ENCODE measurements at places on chromosomes 12 and 14.

GRCh38 chr12:90023207-90023900, 314.7 kb upstream of the ATP2B1 start:
- no peak overlapping the region for H3K27ac ChIP-seq
- no peak for DNase-seq

GRCh38 chr14:92633274-92633616, 115.2 kb downstream of the LGMN start:
- DNase-seq: no peak
- H3K4me1 ChIP-seq: peaks cover 2% of the 10 kb centered on the region
- H3K4me3 ChIP-seq: no peak overlapping the region

DNA sequence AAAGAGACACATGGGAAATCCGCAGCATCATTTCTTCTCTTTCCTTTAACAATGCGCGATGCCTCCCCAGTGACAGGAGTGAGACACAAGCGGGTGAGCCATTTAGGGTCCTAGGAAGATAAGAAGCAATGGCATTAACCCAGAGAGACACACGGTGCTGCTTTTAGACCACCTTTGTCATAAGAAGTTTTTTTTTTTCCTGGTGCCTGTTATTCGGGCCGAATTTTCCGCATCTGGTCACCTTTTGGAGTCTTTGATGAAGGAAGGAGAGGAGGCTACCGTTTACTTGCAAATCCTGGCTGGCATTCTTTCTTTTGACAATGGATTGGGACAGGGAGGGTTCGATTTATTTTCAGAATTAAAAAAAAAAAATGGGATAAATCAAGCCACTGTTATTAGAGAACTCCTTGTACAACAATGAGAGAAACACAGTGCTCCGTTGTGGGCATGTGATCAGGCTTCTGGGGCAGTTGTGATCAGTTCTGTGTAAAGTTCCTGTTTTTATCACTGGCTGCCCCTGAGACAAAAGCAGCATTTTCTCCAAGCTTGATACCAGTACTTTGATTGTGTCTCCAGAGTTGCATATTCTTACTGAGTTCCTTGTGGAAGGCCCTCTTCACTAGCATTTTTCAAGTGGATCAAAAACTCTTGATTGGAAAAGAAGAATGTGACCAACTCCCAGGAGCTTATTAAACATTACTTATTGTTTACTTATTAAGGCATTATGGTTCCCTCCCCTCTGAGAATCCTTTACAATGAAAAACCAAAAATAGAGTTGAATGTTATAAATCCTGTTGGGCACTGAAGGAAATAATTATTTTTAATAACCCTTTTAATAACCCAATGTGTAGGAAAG, 1.1 kb downstream of the DIP2B start:
- no peaks in the 10 kb centered on the region for H3K36me3 ChIP-seq
- peak overlapping the region; percentile 46 for H3K4me3 ChIP-seq

GRCh38 chr14:104656014-104656714, 33.3 kb upstream of the INF2 start:
- H3K27ac ChIP-seq: no peak overlapping the region
- H3K4me3 ChIP-seq: no peak overlapping the region
- no peaks in the 10 kb centered on the region for H3K36me3 ChIP-seq
- peaks cover 8% of the 10 kb centered on the region for H3K4me1 ChIP-seq
- no peaks in the 10 kb centered on the region for H3K27me3 ChIP-seq

DNA sequence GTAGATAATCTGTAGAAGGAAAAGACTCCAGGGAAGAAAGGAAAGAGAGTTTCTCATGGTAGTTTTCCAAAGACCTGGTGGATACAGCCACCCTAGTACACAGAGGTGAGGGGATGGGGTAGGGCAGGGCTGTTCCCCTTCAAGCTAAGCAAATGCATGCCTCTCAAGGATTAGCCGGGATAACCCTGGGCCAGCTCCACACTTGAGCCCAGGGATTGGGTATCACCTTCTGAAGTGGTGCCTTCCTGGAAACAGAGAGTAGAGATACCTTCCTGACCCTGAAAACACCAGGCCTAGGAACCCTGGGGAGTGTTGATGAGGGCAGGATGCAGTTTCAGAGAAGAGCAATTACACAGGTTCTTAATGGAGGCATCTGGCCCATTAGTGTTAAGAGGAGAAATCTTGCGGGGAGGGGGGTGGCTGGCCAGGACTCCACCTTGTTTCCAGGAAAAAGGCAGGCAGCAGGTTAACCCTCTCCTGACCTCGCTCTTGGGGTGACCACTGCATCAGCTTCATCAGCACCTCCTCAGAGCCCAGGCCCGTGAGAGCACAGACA, 106.9 kb upstream of the TMEM233 start:
- H3K27me3 ChIP-seq: no peaks in the 10 kb centered on the region
- H3K4me3 ChIP-seq: no peak overlapping the region
- H3K4me1 ChIP-seq: no peaks in the 10 kb centered on the region
- DNase-seq: no peak
- H3K36me3 ChIP-seq: no peaks in the 10 kb centered on the region

DNA sequence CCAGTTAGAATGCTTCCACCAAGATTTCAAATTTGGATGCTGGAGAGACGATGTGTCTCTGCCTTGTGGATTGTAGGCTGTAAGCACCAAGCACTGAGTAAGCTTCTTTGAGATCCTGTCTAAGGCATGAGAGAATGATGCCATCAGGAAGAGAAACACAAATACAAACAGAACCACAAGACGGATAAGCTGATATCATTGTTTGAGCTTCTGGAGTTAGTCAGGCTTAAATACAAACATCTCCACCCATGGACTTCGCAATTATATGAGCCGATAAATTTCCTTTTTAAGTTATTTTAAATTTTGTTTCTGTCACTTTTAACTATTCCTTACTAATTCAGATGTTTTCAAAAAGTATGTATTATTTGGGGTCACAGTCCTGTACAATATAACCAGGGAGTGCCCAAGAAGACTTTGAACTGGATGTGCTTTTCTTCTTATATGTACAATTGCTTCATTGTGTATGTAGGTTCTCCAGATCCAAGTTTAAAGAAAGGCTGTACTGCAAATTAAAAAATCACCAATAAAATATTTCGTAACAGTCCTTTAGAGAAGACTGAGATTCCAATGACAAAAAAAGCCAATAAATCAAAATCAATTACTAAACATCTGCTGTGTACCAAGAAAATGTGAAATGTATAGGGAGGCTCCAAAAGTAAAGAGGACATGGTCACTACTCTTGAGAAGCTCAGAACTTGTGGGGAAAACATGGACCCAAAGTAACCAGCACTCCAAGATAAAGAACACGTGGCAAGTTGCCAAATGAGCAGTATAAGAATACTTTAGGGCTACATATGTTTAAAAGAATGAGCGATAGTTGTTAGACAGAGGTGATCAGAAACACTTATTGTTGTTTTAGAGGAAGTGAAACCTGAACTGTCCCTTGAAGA, 274.1 kb downstream of the ADAMTS20 start:
- no peak overlapping the region for H3K27ac ChIP-seq
- no peaks in the 10 kb centered on the region for H3K36me3 ChIP-seq
- H3K27me3 ChIP-seq: no peaks in the 10 kb centered on the region
- H3K4me3 ChIP-seq: no peak overlapping the region

DNA sequence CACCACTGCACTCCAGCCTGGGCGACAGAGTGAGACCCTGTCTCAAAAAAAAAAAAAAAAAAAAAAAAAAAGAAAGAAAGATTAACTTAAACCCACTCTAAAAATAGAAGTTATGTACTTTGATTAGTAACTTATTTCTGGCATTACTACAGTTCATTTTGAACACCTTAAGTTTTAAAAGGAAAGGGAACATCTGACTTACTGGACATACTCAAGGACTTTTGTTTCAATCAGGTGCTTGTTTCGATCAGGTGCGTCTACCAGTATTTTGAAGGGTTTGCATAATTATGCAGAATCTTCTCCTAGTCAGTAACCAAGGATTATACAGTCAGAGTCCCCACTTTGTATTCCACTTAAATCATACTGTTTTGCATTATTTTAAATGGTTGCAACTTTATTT, 105.6 kb downstream of the DERA start:
- no peak overlapping the region for H3K27ac ChIP-seq
- no peak overlapping the region for H3K4me3 ChIP-seq
- DNase-seq: no peak
- no peaks in the 10 kb centered on the region for H3K36me3 ChIP-seq

GRCh38 chr12:45601390-45601789, 128.1 kb upstream of the ARID2 start:
- H3K27ac ChIP-seq: no peak overlapping the region
- no peaks in the 10 kb centered on the region for H3K27me3 ChIP-seq
- DNase-seq: no peak
- no peak overlapping the region for H3K4me3 ChIP-seq
- no peaks in the 10 kb centered on the region for H3K36me3 ChIP-seq

- peaks cover 2% of the 10 kb centered on the region for H3K4me1 ChIP-seq
- DNase-seq: no peak
- no peak overlapping the region for H3K4me3 ChIP-seq
- no peaks in the 10 kb centered on the region for H3K27me3 ChIP-seq
- H3K36me3 ChIP-seq: no peaks in the 10 kb centered on the region
- H3K27ac ChIP-seq: no peak overlapping the region
Measured at GRCh38 chr12:93847517-93848474, 170.6 kb downstream of the CRADD start.

DNA sequence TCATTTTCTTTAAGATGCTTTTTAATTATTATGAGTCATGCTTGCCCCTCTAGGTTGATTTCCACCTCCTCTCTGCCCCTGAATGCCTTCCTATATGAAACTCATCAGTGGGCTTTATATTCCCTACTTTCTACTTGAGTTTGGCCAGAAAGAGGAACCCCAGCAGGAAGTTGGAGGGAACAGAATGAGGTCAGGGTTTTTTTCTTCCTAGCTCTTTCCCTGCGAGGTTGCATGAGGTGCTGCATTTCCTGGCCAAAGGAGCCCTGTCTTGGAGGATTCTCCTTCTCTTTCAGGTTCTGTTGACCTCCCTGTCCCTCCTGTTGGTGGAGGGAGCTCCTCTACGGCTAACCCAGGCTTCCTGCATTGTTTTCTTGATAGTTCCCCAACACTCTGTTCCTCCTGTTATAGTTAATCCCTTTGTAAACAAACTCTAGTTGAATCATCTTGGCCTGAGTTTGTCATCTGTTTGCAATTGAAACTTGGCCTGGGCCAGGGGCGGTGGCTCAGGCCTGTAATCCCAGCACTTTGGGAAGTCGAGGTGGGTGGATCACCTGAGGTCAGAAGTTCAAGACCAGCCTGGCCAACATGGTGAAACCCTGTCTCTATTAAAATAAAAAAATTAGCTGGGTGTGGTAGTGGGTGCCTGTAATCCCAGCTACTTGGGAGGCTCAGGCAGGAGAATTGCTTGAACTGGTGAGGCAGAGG, 15.3 kb upstream of the SPIC start:
- H3K4me1 ChIP-seq: no peaks in the 10 kb centered on the region
- no peak overlapping the region for H3K4me3 ChIP-seq
- no peak overlapping the region for H3K27ac ChIP-seq

DNA sequence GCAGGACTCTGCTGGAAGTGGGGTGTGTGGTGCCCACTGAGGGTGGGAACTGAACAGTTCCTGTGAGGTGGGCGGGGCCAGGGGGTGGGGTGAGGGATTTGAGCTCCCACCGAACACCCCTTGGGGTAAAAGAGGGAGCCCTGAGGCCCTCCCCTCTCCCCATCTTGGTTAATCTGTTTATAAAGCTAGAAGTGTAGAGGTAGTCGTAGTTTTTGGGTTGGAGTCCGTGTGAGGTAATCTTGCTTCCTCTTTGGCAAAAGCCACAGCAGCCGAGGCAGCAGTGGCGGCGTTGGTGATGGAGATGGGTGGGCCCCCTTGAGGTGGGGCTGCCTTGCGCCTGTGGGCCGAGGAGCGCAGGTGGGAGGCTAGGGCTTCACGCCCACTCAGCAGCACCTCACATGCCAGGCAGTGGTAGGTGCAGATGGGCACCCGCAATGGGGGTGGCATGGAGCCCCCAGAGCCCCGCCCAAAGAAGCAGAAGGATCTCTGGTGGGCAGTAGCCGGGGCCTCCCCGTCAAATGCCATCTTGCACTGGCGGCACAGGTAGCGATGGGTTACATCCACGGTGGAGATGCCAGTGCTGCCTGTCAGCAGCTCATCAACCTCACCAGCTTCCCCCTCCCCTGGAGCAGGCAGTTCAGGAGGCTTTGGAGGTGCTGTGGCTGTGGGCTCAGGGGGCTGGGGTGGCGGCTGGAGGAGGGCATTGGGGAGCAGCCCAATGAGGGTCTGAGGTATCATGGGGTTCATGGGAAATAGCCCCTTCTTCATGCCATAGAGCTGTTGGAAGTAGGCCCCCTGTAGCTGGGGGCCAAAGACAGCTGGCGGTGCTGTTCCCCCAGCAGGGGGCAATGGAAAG, 29.6 kb downstream of the ZFHX2 start:
- DNase-seq: no peak
- no peak overlapping the region for H3K4me3 ChIP-seq
- H3K27me3 ChIP-seq: no peaks in the 10 kb centered on the region
- no peak overlapping the region for H3K27ac ChIP-seq
- peaks cover 8% of the 10 kb centered on the region for H3K36me3 ChIP-seq

- no peak overlapping the region for H3K4me3 ChIP-seq
- no peak overlapping the region for H3K27ac ChIP-seq
- H3K36me3 ChIP-seq: no peaks in the 10 kb centered on the region
- no peaks in the 10 kb centered on the region for H3K27me3 ChIP-seq
- no peaks in the 10 kb centered on the region for H3K4me1 ChIP-seq
- DNase-seq: no peak
Measured at GRCh38 chr12:80053051-80053790, 46.1 kb upstream of the OTOGL start.

GRCh38 chr12:27553941-27554340, 29.9 kb downstream of the PPFIBP1 start:
- H3K4me3 ChIP-seq: no peak overlapping the region
- H3K27ac ChIP-seq: no peak overlapping the region
- H3K27me3 ChIP-seq: no peaks in the 10 kb centered on the region

DNA sequence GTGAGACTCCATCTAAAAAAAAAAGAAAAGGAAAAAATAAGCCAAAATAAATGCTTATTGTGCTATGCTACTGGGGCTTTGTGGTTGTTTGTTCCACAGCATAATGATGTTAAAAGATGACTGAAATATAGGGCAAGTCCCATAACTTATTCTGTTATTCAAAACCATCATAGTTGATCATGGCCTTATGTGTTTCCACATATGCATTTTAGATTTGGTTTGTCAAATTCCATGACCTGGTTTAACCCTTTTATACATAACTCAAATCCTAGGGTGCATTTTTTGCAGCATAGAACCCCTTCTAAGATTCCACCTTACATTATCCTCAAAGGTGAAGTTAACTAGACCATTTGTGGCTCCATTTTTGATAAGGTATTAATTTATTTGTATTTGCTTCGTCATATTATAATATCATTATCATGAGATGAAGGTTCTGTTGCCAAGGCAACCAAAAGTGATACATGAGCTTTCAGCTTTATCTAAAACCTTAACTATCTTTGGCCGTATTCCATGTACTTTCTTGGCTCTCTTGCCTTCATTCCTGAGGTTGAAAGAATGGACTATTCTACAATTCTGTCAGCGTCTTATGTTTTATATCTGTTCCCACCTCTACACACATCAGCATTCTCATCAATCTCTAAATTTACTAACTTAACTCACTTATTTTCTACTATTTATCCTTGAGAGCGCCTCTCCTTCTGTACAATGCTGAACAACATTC, 138.7 kb upstream of the DYRK2 start:
- no peak overlapping the region for H3K27ac ChIP-seq
- H3K36me3 ChIP-seq: no peaks in the 10 kb centered on the region
- no peak for DNase-seq
- H3K4me3 ChIP-seq: no peak overlapping the region
- no peaks in the 10 kb centered on the region for H3K27me3 ChIP-seq

GRCh38 chr12:95102916-95103671, 29.7 kb upstream of the NR2C1 start:
- no peaks in the 10 kb centered on the region for H3K27me3 ChIP-seq
- H3K36me3 ChIP-seq: peaks cover 35% of the 10 kb centered on the region
- H3K4me3 ChIP-seq: no peak overlapping the region
- no peaks in the 10 kb centered on the region for H3K4me1 ChIP-seq
